Muscle of leg (tissue), 16 donors: ENCODE measurements at places on chromosomes 4 and X. TPM values are rescaled to one million over a fixed set of nuclear protein-coding genes. Genes with fewer than 3 reads are reported as not detected.

Gene GABRB1
- total RNA-seq: not detected

Gene SGMS2
- total RNA-seq: 14.8 TPM

Gene CT47B1
- not detected for total RNA-seq

Gene TCEAL7
- 155 TPM for total RNA-seq

Gene ZNF280C
- total RNA-seq: 5.8 TPM

Gene YY2
- 0.93 TPM for total RNA-seq

Gene SLC25A31
- total RNA-seq: not detected

Gene CCKAR
- not detected for total RNA-seq

Gene ABCD1
- total RNA-seq: 7.2 TPM

Gene TCP11X2
- not detected for total RNA-seq

Gene COX7B2
- total RNA-seq: not detected

Gene CFI
- 7.8 TPM for total RNA-seq

Gene CENPVL1
- total RNA-seq: not detected

Gene BBS7
- total RNA-seq: 11.9 TPM

Gene ETDB
- not detected for total RNA-seq

Gene G3BP2
- 116 TPM for total RNA-seq

Gene FHIP1A
- total RNA-seq: 11.0 TPM

Gene SSX2B
- total RNA-seq: not detected

Gene TMPRSS11D
- total RNA-seq: not detected

Gene ANKRD17
- total RNA-seq: 42.8 TPM

Gene CENPU
- total RNA-seq: 21.7 TPM

Gene TEX11
- total RNA-seq: not detected

Gene GAB1
- total RNA-seq: 31.7 TPM

Gene RAB41
- not detected for total RNA-seq

Gene F9
- not detected for total RNA-seq

Gene RBM46
- 0.09 TPM for total RNA-seq

Gene GYPB
- total RNA-seq: 5.3 TPM

Gene SMARCAD1
- total RNA-seq: 37.5 TPM

Gene SPON2
- 54.3 TPM for total RNA-seq

Gene TMSB15A
- 16.0 TPM for total RNA-seq

Gene FREM3
- total RNA-seq: 0.13 TPM

Gene PHOX2B
- total RNA-seq: not detected

Gene PNMA6F
- total RNA-seq: not detected

Gene HSFX3
- total RNA-seq: 1.0 TPM

Gene COX7B
- 505 TPM for total RNA-seq

Gene ARX
- 1.4 TPM for total RNA-seq

Gene XAGE5
- total RNA-seq: not detected

Gene ADGRL3
- 40.7 TPM for total RNA-seq

Gene RBM10
- 29.2 TPM for total RNA-seq

Gene IL21
- total RNA-seq: not detected

Gene TMEM47
- total RNA-seq: 63.6 TPM

Gene SPANXB1
- total RNA-seq: not detected

Gene GNRHR
- not detected for total RNA-seq

Gene GSX2
- total RNA-seq: 0.04 TPM

Gene BMPR1B
- total RNA-seq: 21.1 TPM

Gene TDO2
- 0.13 TPM for total RNA-seq

Gene TMEM255A
- 3.3 TPM for total RNA-seq

Gene RELL1
- 44.7 TPM for total RNA-seq

Gene CTAG1A
- not detected for total RNA-seq

Gene GABRQ
- total RNA-seq: 1.2 TPM

Gene TLR6
- 2.0 TPM for total RNA-seq

Gene CT45A3
- total RNA-seq: not detected
